Right kidney (tissue), 9 donors: ENCODE measurements at places on chromosomes 1 and 21.

GRCh38 chr1:209815490-209815889, 9.5 kb upstream of the IRF6 start:
- no peak for DNase-seq

DNA sequence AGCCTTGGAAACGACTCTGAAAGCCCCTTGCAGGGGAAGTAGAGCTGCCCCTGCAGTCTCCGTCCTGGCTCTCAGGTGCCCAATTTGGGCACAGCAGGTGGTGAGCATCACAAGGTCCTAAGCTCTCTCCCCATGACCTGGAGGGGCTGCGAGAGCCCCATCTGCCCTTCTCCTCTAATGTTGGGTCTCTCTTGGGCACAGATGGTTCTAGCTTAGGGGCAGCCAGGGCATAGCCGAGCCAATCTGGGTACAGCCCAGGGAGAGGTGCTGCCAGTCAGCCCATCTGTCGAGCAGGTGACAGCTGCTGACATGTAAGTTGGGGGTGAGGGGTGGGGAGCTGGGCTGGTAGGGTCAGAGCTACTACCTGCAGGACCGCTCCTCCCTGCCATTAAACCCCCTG, 50.7 kb downstream of the SYT2 start:
- DNase-seq, result no peak

DNA sequence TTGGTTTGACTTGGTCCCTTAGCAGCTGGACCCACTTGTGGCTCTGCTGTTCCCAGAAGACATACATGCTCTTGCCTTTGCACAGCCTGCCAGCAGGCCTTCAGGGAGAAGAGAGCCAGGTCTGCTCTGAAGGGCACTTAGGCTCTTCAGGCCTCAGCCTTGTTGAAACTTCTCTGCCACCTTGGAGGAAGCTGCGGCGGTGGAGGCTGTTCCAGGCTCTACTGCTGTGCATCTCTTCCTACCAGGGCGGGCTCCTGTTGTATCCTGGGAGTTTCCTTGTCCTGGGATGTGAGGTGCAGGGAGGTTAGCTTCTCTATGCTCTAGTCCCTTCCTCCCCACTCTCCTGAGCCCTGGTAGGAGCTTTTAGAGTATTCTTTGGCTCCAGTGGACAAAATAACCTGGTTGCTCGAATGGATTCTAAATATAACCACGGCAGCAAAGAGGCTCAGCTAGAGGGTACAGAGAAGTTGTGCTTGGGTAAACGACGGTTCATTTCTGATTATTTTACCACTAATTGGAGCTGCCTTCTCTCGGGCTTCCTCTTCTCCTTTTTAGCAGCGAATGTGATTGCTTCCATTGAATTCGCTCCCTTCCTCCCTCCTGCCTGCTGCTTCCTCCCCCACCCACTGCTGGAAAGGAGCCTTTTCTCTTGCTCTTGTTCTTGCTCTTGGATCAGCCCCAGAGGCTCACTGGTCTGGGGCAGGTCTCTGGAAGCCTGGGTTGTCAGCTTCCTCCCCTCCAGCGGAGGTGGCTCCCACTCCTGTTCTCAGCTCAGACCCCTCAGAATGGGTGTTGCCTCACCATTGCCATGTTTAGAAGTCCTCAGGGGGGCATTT, 126.6 kb upstream of the CACNA1E start:
- DNase-seq, result no peak

DNA sequence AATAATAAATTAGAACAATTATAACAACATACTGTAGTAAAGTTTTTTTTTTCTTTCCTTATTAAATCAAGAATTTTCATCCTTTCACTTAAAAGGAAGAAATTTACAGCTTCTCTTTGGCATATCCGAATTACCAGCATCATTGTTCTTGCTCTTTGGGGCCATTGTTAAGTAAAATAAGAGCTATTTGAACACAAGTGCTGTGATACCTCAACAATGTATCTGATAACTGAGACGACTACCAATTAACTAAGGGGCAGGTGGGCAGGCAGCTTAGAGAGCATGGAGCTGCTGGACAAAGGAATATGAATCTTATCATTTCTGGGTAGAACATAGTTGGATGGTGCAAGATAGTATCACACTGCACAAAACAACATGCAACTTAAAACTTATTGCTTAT, 719.9 kb upstream of the TMPRSS15 start:
- DNase-seq, result no peak

GRCh38 chr1:201001962-201002361, 21.6 kb downstream of the KIF21B start:
- no peak for DNase-seq

DNA sequence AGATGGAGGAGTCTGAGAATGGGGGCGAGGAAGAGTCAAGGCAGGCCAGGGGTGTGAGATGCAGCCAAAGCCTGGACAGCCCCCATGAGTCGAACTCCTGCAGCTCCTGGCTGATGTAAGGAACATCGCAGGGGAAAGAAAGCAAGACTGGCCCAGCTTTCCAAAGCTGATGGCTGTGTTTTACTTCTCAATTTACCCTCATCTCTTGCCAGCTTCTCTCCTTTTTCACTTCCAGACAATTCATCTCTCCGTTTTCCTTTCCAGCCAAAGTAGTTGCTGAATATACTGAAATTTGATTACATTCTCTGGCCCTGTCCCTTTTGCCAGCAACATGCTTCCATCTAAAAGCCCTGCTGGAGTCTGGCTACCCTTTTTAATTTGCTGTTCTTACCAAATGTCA, 40.0 kb upstream of the UBE2U start:
- no peak for DNase-seq

DNA sequence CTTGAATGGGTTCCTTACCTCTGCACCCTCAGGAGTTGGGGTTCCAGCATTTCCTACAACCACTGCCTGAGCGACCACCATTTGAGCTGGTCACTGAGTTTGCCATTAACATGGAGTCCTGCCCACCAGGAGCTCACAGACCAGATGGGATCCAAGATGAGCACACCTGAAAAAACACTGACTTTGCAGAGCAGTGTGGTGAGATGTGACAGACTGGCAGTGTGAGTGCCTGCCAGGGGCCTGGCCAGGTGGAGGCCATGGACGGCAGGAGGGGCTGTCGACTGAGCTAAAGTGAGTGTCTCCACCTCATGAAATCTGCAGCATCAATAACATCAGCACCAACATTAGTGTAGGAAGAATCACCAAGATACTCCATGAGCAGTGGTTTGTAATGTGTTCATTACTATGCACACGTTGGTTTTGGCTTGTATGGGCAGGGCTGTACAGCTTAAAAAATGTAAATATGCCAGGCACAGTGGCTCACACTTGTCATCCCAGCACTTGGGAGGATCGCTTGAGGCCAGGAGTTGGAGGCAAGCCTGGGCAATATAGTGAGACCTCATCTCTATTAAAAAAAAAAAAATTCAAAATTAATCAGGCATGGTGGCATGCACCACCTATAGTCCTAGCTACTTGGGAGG, 12.2 kb upstream of the MIXL1 start:
- no peak for DNase-seq

- no peak for DNase-seq
These were observed 69.9 kb upstream of the GCLM start for GRCh38 chr1:93979040-93979717.

DNA sequence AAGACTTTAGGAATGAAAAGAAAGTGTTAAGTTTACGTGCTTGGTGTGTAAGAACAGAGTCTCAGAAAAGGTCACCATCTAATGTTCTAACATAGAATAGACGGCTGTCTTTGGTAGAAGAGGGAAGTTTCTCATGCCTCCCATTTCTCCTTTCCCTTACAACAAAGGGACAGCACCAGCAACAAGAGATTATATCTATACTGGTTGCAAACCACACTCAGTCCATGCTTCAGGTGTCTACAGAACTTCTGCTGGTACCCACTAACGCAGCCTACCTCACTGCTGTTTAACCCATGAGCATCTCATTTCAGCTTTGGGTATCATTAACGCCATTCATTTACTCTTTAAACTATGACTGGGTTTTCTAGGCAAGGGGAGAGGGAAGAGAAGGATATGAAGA, 9.2 kb upstream of the ITPKB start:
- no peak for DNase-seq

DNA sequence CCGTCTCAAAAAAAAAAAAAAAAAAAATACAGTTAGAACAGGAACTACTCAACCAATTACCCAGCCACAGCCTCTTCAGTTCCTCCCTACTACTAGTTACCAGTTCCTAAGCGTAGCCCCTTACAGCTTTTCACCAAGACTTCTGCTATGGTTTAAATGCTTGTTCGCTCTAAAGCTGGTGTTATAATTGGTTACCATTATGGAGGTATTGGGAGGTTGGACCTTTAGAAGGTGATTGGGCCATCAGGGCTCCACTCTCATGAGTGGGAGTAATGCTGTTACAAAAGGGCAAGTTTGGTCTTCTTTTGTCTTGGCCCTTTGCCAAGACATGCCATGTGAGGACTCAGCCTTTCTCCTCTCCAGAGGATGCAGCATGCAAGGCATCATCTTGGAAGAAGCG, 3.0 kb upstream of the SMPDL3B start:
- no peak for DNase-seq

DNA sequence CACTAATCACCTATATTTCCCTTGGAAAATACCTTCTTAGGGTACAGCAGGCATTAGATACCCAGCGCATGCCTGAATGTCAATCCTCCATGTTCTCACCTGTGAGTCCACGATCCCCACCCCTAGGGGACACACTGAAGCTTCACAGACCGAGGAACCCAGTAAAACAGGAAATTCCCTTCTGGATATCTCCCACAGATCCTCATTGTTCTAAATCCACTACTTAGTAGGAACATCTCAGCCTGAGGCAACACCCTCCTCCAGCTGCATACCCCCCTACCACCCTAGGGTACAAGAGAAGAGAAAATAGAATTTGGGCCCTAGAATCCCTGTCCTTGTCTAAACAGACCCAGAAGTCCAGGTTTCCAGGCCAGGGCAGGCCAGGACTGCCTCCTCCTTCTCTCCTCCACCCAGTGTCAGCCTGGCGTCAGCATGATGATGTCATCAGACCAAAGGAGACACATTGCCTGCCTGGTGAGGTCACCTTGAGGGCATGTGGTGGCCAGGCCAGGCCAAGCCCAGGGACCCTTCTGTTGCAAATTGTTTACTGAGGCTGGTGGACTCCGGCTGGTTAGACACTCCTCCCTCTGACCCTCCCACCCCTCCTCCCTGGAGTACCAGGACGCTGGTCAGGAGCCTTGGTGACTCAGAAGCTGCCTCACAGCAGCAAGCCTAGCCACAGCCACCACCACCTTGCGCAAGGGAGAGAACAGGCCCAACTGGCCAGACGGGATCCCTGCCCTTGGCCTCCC, 6.2 kb downstream of the NECTIN4 start:
- DNase-seq, result no peak

DNA sequence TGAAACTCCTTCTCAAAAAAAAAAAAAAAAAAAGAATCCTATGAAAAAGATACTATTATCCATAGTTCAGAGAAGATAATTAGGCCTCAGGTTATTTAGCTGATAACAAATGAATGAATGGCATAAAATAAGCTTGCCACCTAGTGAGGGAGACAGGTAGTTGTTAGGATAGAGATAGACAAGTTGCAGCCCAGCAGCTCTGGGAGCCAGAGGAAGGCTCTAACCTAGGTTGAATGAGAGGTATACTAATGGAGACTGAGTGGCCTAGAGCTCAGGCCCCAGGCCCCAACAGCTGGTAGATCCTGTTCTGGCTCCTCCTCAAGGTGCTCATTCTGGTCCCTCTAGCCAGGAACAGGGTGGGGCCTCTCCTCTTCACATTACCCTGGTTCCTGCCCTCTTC, 20.6 kb upstream of the RSPO1 start:
- DNase-seq, result no peak

- no peak for DNase-seq
These were observed 812.6 kb upstream of the ADGRL4 start for GRCh38 chr1:79819140-79819539.

DNA sequence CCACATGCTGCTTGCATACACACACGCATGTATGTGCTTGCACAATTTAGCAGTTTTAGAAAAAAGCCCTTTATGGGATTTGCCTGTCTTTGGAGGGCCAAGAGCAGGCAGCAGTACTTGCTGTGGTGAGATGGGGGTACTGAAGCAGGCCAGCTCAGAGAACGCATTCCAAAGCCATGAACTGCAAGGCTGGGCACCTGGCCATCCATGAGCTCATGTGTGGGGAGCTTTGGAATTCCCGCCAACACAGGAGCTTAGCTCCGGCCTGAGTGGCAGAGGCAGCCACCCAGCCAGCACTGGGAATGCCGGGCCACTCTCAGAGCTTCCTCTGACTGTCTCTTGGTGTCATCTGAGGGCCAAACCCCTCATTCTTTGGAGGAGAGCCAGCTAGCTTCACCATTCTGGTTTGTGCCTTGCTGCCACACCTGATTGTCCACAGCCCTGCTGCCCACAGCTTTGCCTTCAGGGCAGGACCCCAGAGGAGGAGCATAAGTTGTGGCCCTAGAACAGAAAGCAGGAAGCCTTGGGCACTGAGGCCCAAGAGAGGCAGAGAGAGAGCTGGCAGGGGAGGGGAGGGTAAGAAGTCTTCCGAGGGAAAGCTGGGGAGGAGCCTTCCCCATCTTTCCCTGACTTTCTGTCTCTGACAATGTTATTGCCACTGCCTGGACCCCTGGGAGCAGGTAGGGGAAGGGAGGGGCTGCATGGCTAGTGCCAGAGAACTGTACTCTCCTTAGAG, 92.1 kb upstream of the POU3F1 start:
- no peak for DNase-seq

- DNase-seq, result no peak
These were observed 24.8 kb upstream of the ACBD6 start for GRCh38 chr1:180527101-180527669.

DNA sequence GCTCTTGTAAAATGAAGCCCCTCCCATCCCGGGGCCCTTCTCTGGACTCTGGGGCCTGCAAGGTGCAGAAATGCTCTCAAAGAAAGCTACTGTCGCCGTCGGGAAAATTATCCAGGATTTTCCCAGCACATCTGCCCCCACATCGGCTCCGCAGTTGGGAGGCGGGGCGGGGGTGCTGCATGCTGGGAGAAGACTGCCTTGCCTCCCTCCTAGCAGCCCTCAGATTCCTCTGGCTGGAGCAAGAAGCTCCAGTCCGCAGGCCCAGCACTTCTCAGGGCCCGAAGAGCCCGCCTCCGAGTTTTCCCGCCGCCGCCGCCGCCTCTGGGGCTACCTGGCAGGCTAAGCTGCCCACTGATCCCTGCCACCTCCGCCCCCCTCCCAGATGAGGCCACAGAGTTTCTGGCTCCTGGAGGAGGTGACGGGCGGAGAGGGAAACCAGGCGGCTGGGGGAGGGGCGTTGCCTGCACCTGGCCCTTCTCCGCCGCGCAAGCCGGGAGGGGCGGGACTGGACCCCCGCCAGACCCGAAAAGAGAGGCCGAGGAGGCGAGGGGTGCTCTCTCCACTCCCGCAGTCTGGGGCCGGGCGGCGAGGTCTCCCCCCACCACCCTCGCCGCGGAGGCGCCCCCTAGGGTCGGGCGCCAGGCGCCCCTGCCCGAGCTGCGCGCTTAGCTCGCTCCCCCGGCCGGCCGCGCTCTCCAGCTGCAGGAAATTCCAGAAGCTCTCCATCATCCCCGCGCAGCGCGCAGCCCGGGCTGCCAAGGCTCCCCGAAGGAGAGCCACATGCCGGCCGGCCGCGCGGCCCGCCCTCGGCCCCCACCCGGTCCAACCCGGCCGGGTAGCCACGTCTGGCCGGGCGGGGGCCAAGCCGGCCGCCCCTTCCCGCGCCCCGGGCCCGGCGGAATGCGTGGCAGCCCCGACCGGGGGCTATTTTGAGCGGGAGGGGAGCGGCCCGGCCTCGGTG, 28.8 kb downstream of the AHDC1 start:
- peak; percentile 93 for DNase-seq

GRCh38 chr1:53359934-53360276, 32.0 kb upstream of the LRP8 start:
- DNase-seq, result no peak

- peak; percentile 46 for DNase-seq
These were observed 31.1 kb downstream of the PBX1 start for GRCh38 chr1:164589961-164590507.
